Activated CD4-positive, alpha-beta memory T cell treated with anti-CD3 and anti-CD28 coated beads, Interleukin-2, amount 10 ng/mL, durations not matched to agents 7 days and 5 days (primary cell): ENCODE measurements at places on chromosomes 16 and 17. TPM values are rescaled to one million over a fixed set of nuclear protein-coding genes. Genes with fewer than 3 reads are reported as not detected.

DNA sequence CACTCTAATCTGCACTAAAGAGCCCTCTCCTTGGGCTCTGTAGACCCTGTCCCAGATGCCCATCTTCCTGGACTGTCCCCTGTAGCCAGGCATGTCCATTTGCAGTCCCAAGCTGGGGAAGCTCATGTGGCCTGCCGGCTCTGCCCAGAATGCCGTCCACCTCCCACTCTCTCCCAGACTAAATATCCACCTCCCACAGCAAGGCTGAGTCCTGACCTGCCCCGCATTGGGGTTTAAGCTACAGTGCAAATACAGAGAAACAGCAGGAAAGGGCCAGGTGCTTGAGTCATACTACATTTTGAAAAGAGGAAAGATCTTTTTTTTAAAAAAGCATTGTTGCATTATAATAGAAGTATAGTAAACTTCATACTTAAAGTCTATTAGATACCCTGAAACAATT is 3.0 kb downstream of the ST6GALNAC2 start:
- no peak overlapping the region for H3K4me3 ChIP-seq
- peaks cover 38% of the 10 kb centered on the region for H3K27me3 ChIP-seq
- DNase-seq: no peak
- H3K4me1 ChIP-seq: peaks cover 26% of the 10 kb centered on the region

- H3K4me3 ChIP-seq: no peak overlapping the region
- no peaks in the 10 kb centered on the region for H3K36me3 ChIP-seq
- peaks cover 1% of the 10 kb centered on the region for H3K4me1 ChIP-seq
- H3K27ac ChIP-seq: no peak overlapping the region
- H3K27me3 ChIP-seq: peaks cover 3% of the 10 kb centered on the region
Observed at GRCh38 chr17:64410750-64411490, 20.3 kb upstream of the PECAM1 start.

DNA sequence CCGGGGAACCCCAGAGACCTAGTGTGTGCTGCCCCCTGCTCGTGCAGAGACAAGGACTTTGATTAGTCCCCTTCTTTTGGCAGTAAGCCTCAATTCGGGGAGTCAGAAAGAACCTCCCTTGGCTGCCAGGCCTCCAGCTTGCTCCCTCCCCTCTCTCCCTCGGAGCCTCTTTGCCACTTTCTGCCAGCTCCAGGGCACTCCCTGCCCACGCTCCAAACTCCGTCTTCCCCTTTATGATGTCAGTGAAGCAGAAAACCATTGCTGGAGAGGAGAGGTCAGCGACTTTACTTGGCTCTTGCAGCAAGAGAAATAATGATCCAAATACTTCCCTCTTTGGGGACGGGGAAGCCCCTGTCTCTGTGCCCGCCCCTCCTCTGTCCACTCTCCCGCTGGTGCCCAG is 28.1 kb downstream of the TTYH2 start:
- no peak overlapping the region for H3K4me3 ChIP-seq
- H3K4me1 ChIP-seq: no peaks in the 10 kb centered on the region
- no peak overlapping the region for H3K27ac ChIP-seq

- H3K36me3 ChIP-seq: no peaks in the 10 kb centered on the region
- no peak overlapping the region for H3K27ac ChIP-seq
- H3K27me3 ChIP-seq: peaks cover 32% of the 10 kb centered on the region
Observed at GRCh38 chr17:63538693-63539595, 11.3 kb upstream of the DCAF7 start.

- H3K4me3 ChIP-seq: no peak overlapping the region
- no peak overlapping the region for H3K27ac ChIP-seq
- no peaks in the 10 kb centered on the region for H3K4me1 ChIP-seq
Observed at GRCh38 chr17:80124351-80124981, 22.5 kb downstream of the EIF4A3 start.

DNA sequence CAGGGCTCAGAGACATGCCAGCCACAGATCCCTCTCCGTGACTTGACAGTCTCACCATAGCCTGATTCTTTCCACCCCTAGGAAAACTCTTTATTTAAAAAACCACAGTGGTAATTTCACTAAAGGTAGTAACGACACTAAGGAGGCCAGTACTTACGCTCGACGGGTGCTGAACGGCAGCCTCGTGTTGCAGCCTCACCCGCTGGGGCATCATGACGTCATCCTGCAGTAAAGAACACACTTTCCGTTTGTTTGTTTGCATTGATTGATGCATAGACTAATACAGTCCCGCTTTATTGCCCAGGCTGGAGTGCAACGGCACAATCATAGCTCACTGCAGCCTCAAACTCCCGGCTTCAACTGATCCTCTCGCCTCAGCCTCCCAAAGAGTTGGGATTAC is 65.1 kb upstream of the METRNL start:
- DNase-seq: no peak
- H3K4me3 ChIP-seq: no peak overlapping the region
- H3K27ac ChIP-seq: no peak overlapping the region
- no peaks in the 10 kb centered on the region for H3K4me1 ChIP-seq

DNA sequence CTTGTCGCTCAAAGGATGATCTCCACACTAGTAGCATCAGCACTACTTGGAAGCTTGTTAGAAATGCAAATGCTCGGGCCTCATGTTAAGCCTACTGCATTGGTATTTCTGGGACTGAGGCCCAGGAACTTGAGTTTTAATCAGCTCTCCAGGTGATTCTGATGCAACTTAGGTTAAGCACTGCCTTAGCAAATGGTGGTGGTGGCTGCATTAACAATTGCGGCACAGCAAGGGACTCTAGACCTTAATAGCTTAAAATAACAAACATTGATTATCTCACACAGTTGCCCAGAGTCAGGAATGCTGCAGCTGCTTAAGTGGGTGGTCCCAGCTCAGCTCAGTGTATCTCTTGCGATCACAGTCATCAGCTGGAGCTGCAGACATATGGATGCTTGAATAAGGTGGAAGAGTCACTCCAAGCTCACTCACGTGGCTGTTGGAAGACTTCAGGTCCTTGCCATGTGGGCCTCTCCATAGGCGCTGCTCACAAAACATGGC is 25.8 kb downstream of the HS3ST3A1 start:
- H3K36me3 ChIP-seq: no peaks in the 10 kb centered on the region
- H3K27ac ChIP-seq: no peak overlapping the region
- H3K4me3 ChIP-seq: no peak overlapping the region
- peaks cover 3% of the 10 kb centered on the region for H3K27me3 ChIP-seq
- no peak for DNase-seq
- H3K4me1 ChIP-seq: no peaks in the 10 kb centered on the region

DNA sequence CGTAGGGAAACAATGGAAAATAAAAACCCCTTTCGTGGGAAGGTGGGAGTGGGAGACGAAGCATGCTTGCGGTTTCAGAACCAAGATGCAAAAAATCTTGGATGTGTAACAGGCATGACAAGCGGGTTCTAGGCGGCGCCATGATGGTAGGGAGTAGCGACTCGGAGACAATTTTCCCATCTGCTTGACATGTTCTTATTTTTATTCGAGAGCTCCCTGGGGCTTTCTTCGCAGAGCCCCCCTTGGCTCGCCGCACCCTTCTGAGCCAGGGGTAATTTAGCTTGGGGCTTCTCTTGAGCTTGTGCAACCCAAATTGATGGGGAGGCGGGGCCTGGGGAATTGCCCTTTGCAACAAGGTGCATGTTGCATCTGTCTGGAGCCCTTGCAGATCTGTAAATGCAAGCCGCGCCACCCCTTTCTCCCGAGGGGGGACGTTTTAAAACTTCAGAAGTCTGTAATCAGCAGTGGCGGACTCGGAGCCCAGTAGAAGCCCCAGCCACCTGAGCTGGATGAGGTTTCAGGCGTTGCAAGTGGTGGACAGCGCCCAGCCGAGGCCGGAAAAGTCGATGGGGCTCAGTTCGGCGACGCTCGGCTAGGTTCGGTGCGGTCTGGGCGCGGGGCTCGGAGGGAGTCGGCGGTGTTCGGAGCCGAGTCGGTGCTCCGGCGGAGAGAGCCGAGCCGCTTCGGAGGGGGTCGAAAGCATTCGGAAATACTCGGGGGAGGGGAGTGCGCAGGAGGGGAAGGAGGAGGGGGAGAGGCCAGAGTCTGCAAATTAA is 2.9 kb downstream of the GNAO1 start:
- peak overlapping the region; percentile 36 for H3K4me3 ChIP-seq
- H3K36me3 ChIP-seq: no peaks in the 10 kb centered on the region
- H3K27me3 ChIP-seq: peaks cover 75% of the 10 kb centered on the region

DNA sequence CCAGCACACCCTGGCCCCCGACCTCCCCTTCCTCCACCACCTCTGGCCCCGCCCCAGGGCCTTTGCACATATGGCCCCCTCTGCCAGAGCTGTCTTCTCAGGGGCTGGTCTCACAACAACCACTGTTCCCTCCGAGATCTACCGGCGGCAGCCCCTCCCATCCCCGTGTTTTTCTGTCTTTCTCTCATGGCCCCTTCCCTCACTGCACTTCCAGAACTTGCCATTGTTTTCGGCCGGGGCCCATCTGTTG is 30.2 kb downstream of the ZFPM1 start:
- no peaks in the 10 kb centered on the region for H3K27me3 ChIP-seq
- no peak overlapping the region for H3K4me3 ChIP-seq
- H3K4me1 ChIP-seq: peaks cover 16% of the 10 kb centered on the region
- no peaks in the 10 kb centered on the region for H3K36me3 ChIP-seq
- no peak for DNase-seq
- H3K27ac ChIP-seq: no peak overlapping the region

- peak overlapping the region; percentile 84 for H3K27ac ChIP-seq
- peaks cover 35% of the 10 kb centered on the region for H3K4me1 ChIP-seq
- H3K36me3 ChIP-seq: peaks cover 48% of the 10 kb centered on the region
- H3K27me3 ChIP-seq: no peaks in the 10 kb centered on the region
Observed at GRCh38 chr17:8151120-8151640, 1.0 kb downstream of the PER1 start.

- H3K36me3 ChIP-seq: no peaks in the 10 kb centered on the region
- no peak for DNase-seq
- H3K27me3 ChIP-seq: no peaks in the 10 kb centered on the region
- H3K4me3 ChIP-seq: no peak overlapping the region
- no peak overlapping the region for H3K27ac ChIP-seq
Observed at GRCh38 chr16:72400257-72401083, 228.5 kb upstream of the PMFBP1 start.

DNA sequence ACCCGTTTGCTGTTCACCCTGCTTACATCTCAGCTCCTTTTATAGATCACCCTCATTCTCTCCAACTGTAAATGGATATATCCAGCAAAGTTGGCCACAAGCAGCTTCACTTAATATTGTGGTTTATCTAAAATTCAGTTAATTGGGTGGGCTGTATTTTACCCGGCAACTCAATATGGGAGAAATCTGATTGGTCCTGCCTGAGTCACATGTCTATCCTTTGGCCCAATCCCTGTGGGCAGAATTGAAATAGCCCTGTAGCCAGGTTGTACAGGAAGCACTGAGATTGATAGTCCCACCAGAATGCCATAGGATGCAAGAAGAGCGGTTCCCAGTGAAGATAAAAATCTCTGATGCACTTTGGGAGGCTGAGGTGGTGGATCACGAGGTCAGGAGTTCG is 73.2 kb downstream of the AIPL1 start:
- H3K4me3 ChIP-seq: no peak overlapping the region
- no peak for DNase-seq
- no peak overlapping the region for H3K27ac ChIP-seq

DNA sequence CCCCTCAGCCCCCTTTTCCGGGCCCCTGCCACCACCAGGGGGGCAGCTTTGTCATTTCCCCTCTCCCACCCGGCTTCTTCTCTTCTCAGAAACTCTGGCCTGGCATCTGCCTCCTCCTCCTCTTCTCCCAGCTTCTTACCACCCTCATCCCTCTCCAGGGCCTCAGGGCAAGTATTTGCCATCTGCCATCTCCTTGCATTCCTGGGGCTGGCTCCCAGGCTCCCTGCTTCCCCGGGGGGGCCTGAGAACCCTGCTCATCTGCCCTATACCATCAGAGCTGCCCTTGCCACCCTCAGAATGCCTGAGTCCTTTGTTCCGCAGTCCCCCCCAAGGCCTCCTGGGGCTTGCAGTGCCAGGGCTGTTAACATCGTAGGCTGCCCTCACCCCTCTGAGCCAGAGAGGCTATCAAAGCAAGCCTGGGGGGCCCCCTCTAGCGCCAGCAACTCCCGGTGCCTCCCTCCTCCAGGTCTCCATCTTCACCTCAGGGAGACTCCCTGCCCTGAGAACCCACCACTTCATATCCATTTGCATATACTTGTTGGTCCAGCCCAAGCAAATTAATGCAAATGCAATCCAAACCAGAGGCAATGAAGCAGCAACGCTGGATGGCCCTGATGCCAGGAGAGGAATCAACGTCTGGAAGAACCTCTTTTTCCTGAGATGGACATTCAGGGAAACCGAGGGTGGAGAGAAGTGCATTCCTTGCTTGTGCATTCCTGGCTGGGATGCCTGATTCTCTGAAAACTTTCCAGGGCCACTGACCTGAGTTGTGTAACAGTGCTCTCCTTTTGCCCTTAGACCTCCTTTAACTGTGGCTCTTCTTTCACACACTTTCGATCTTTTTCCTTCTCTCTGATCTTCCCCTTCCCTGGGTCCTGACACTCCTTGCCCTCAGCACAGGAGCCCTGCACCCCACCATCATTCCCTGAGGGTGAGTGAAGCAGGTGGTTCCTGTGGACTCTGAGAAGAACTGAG is 20.7 kb upstream of the SP2 start:
- DNase-seq: no peak
- H3K4me1 ChIP-seq: peaks cover 4% of the 10 kb centered on the region
- no peak overlapping the region for H3K4me3 ChIP-seq
- peaks cover 61% of the 10 kb centered on the region for H3K27me3 ChIP-seq

DNA sequence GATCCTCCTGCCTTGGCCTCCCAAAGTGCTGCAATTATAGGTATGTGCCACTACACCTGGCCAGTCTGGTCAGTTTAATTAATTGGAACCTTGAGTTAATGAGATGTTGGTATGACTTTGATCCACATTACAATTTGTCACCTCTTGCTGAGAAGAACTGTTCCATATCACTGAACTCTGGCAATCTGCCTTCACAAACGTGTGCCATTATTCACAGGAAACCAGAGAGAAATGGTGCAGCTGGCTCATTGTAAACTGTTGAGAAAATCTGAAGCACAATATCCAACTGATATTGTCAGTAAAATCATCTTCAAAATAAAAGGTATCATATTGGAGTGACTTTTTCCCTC is 39.3 kb upstream of the YPEL2 start:
- DNase-seq: no peak
- H3K4me1 ChIP-seq: peaks cover 7% of the 10 kb centered on the region
- H3K27ac ChIP-seq: no peak overlapping the region
- H3K27me3 ChIP-seq: peaks cover 4% of the 10 kb centered on the region
- H3K4me3 ChIP-seq: no peak overlapping the region
- no peaks in the 10 kb centered on the region for H3K36me3 ChIP-seq

DNA sequence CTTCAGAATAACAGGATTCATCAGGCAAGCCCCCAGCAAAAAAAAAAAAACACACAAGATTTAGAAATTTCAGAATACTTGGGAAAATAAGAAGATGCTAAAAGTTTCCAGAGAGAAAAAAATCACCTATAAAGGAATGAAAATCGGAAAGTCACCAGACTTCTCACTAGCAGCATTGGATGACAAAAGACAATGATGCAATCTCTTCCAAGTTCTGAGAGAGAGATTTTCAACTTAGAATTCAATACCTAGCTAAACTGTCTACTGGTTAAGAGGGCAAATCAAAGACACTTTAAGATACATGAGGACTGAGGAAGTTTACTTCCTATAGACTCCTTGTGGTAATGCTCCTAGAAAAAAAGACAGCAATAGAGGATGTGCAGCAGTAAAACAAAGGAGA is 23.9 kb upstream of the TNS4 start:
- H3K27ac ChIP-seq: no peak overlapping the region
- no peak for DNase-seq
- peaks cover 72% of the 10 kb centered on the region for H3K36me3 ChIP-seq
- peaks cover 8% of the 10 kb centered on the region for H3K27me3 ChIP-seq

- H3K4me3 ChIP-seq: peak overlapping the region; percentile 97
- H3K4me1 ChIP-seq: peaks cover 36% of the 10 kb centered on the region
- H3K36me3 ChIP-seq: peaks cover 68% of the 10 kb centered on the region
- peak overlapping the region; percentile 97 for H3K27ac ChIP-seq
- no peak for DNase-seq
Observed at GRCh38 chr17:50371526-50371925, 1.5 kb downstream of the MRPL27 start.

CNTNAP1 gene
- total RNA-seq: 1.2 TPM

ADORA2B gene
- total RNA-seq: 0.40 TPM

LAT gene
- 341 TPM for total RNA-seq

TUBG2 gene
- total RNA-seq: 7.5 TPM

SLC38A8 gene
- not detected for total RNA-seq
